8988T (cell line): ENCODE measurements at places on chromosomes 6 and 20.

DNA sequence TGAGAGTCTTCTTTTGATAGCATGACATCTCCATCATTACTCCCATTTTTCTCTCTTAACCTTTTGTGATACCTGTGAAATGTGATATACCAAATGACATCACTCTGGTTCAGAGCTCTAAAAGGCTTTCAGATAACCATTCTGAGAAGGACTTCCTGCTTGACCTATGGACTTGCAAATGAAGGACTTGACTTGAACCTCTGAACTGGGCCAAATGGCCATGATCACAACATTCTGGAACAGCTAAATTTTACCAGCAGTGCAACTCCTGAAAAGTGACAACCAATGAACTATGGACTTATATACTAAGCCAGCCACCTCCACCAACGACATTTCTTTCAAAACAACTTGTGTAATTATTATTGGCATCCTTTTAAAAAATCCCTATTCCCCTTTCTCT lies 1085.8 kb upstream of the CITED2 start:
- no peak for DNase-seq

GRCh38 chr6:73264446-73264845 lies 1.4 kb upstream of the KHDC1 start:
- DNase-seq: no peak

DNA sequence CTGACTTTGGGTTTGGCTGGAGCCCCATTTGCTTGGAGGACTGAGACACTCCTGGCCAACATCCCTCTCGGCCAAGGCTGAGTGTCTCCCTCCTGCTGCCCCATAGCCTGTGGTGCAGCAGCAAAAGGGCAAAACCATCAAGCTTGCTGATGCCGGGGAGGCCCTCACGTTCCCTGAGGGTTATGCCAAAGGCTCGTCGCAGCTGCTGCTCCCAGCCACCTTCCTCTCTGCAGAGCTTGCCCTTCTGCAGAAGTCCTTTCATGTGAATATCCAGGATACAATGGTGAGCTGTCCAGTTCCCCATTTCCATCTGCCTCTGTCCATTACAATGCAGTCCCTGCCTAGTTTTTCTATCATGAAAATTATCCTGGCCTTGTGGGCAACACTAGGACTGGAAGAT lies 6.0 kb downstream of the BPIFB6 start:
- DNase-seq: no peak

DNA sequence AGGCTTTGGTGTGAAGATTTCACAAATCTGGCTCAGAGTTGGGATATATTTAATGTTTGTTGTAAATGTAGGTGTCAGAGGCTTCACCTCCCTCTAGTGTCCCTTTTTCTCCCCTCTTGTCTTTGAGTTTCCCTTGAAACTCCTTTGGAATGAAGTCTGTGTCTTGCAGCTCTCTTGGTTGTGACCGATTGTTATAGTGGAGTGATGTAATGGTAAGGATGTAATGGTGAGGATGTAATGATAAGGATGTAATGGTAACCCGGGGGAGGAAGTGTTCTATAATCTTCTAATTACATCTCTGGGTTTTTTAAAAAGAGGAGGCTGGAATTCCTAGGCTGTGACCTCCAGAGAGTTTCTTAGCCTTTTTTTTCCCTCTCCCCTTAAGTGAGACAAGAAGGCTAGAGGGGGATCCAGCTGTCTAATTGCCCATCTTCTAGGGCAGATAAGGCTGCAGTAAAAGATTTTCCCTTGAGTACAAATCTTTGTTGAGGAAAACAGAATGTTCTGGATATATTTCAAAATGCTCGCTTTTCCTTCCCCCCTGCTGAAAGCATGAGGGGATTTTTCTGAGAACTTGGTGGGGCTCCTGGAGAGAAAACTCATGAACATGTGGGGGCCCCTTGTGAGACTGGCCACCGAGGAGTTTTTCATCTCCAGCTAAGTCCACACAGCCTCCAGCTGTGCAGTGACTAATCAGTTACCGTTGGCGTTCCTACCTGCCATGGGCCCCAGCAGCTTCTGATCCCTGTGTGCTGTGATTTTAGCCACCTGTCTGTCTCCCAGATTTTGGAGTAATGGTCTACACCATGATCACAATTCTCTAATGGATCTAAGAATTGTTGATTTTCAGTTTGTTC lies 156.7 kb upstream of the PMEPA1 start:
- DNase-seq: no peak

DNA sequence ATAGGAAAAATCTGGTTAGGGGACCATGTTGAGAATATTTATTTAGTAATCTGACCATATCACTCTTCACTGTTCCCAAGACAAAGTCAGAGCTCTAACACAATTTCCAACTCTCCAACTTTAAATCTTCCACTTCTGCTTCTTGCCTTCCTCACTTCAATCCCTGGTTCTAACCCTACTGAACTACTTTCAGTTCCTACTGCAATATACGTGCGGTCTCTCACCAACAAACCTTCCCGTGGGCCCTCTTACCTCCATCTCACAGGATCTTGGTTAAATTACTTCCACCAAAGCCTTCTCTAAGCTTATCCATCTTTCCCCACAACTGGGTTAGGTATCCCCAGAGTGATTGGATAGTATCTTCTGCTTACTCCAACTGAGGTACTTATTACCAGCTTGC lies 8.0 kb downstream of the EIF2S2 start:
- no peak for DNase-seq
